ENCODE measurements at places on chromosomes 2 and 18.

DNA sequence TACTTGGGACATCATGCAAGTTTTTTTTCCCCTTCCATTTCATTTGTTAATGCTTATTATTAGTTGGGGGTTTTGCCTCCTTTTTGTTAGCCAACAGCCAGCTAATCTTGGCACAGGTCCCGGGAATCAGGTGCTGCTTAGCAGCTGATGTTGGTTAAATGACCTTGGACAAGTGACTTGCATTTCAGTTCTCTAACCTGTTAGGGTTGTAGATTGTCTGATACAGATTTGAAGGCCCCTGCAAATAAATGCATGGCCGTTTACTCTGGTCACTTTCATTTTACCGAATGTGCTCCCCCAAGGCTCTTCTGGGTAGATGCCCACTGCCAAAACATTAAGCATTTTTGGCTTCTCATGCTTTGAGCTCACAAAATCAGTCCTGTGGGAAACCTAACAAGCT lies 120.9 kb downstream of the SPTBN1 start:
- no peak for DNase-seq

DNA sequence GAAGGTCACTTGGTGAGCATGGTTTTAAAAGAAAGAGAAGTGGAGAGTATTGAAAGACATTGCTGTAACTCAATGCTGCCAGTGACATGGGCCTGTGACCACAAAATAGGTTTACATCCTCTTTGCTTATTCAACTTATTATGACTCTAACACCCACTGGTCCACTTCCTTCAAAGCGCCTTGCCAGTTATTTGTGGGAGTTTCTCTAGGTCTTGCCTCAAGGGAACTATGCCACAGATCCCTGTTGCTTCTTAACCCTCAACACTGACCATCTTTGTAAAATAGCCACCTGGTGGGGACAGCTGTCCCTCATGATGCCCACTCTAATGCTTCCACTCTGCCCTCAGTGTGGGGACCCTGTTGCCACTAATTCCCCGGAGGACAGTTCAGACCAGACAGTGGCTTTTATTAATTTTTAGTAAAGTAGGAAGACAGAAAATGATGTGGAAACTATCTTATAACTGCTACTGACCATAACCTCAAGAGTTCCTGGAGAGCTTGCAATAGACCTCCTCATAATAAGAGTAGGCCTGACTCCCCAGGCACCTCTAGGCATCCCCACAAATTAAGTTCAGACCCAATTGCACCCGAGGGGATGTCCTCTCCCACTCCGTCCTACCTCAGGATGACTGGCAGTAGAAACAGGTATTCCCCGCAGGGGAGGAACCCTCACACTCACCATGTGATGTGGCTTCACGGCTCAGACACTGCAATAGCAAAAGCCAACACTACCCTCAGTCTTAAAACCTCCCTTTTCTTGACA lies 31.3 kb upstream of the SLC25A52 start:
- DNase-seq: no peak

DNA sequence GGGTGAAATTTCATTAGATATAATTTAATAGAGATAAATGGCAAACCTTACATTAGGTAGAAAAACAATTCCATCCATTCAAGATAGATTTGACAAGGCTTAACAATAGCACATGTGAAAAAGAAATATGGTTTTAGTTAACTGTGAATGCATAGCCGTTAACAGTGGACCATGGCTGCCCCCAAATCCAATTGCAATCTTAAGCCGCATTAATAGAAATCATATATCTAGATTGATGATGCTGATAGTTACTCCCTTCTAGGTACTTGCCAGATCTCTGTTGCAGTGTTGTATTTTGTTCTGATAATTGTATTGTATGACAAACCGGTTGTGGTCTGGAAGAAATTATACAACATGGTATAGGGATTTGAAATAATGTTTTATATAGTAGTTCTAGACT lies 139.8 kb downstream of the GPD2 start:
- DNase-seq: no peak

- DNase-seq: no peak
Measured at GRCh38 chr18:63105636-63106316, 213.8 kb downstream of the BCL2 start.

DNA sequence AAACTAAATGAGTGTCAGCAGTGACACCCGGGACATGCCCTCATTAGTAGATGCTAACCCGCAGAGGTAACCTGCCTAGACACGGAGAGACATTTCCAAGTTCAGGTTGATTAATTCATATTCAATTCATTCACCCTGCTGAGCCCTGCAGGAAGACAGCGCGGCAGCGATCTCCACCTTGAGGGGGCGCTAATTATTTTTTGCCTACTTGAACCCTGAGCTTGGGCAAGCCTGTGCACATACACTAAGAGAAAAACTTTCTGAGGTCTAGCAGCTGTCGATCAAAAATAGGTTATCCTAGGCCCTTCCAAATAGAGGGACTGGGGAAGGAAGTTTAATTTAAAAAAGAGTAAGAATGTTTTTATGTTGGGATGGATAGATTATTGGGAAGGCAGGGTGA lies 1.3 kb upstream of the LYPD6 start:
- no peak for DNase-seq

DNA sequence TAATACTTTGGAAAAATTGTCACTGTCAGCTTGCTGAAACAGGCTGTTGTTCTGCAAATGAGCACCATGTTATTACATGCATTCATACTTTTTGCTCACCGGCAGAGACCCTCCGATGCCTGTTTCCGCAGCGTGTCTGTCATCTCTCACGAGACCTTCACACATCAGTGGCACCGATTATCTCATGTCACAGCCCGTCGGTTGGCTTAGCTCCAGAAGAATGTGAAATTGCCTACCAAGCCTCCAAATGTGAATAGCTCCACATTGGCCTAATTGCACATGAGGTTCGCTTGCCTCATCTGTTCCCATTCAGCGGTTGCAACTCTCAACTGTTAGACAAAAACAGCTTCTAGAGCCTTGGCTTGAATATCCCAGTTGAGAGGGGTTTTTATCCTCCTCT lies 233.0 kb downstream of the ACTR3 start:
- DNase-seq: no peak

DNA sequence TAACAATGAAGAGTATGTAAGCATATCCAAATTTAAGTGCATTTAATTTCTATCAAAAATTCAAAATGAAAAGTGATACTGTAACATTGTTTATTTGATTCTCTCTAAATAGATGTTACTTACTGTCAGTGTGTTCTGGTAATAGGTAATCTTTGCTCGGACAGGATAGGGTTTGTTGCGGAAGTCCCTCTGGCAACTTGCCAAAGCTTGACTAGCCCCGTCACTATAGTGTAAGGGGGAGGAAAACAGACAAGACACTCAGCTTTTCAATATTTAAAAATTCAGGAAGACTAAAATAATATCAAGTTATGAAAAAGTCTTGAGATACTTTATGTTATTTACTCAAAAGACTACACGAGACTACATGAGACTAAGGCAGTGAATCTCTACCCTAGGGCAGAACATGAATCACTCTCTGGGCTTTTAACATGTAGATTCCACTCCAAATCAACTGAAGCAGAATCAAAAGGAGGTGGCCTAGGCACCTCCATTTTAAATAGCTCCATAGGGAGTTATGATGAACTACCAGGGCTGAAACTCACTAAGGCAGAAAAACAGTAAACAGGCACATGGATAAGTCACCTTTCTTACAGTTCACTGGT lies 5.9 kb downstream of the LMAN1 start:
- DNase-seq: no peak

DNA sequence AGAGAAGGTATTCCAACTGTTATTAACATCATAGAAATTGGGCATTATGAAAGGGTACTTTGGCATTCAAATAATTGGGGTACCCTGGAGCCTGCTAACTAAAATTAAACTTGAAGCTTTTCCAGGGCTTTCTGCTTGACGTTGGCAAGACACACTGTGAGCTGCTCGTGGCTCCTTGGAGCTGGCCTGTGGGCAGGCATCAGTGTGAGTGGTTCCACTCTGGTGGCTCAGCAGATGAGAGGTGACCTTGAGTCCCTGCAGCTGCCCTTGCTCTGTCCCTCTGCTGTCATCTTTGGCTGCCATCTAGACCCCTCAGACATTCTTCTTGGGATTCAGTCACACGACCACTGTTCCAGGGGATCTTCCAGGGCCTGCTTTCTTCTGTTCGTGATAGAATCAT lies 6.7 kb downstream of the CNNM3 start:
- no peak for DNase-seq

GRCh38 chr18:26547646-26548414 lies 523 bp downstream of the KCTD1 start:
- DNase-seq: peak; percentile 25

DNA sequence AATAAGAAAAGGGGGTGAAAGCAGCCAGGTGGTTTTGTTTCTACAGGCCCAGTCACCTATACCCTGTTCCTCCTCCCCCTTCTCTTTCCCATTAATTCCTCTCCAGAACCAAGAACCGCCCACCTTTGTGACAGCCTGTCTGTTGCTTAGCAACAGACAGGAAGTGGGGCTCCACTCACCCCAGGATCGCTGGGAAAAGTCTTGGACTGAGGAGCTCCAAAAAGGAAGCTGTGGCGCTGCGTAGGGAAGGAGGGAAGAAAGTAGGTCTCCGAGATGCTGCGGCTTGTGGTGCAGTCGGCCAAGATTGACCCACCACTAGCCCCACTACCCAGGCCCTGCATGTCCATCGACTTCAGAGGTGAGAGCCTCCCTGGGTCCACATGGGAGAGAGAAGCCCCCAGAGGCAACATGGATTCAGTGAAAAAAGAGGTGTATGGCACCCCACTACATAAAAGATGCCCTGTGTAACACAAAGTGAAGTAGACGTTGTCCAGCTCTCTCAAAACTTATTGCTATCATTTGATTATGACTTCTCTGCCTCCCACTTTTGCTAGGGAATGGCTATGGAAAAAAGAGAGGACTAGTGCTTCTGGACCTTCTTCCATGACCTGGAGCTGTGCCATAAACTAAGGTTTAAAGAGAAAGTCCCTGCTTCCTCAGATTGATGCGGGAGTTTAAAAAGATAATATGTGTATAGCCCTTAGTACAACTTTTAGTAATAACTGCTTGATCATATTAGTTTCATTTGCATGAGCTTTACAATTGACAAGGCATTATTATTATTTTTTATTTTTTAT lies at the start of gene FER1L5:
FER1L5 (plus strand) TSS at position 201 of the 797 bp plus-strand sequence; CDS start at position 274, 73 bp downstream.
- no peak for DNase-seq

DNA sequence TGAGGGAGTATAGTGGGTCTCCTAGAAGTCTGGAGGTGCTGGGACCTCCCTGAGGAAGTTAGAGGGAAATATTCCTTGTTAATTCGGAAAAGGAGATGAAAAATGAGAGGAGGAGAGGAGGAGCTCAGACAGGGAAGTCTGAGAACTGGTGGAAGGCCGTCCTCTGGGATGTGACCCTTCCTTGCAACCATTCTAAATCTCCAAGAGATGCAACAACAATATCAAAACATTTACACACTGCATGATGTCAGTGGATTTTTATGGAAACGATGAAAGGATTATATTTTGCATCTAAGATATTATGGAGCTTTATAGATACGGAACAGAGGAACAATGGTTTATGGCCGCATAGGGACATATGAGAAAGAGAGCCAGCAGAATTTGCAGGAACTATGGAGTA lies 49.8 kb upstream of the COBLL1 start:
- DNase-seq: no peak

DNA sequence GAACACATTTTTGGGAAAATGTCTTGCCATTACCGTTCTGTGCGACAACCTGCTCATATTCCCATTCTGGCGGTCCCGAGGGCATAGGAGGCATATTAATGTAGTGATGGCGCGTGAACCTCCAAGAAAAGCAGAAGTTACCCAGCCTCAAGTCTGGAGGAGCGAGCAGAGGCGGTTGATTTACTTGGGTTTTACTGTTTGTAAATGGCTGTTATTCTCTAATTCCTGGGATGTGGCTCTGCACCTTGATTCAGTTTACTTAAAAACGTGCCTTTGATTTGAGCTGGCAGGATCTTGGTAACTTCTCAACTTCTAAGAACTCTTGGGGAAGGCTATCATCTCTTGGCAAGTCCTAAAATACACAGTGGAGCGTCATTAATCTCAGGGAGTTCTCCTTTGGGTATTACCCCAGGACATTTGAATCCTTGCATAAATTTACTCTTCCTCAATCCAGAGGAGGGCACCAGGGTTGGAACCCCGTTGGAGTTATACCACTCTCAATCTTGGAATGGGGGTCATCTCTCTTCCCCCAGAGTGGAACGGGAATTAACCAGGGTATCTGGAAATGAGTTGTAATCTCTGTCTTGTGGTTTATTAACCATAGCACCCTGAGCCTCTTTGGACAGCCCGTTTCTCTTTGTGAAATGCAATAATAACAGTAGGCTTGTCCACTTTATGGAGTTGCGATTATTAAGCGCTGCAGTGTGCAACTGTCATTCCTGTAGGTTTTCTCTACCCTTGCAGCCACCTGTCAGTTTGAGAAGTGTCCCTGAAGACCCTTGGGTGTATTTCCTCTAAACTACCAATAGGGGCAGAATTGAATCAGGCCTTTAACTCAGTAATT lies 2.1 kb downstream of the HK2 start:
- DNase-seq: no peak

DNA sequence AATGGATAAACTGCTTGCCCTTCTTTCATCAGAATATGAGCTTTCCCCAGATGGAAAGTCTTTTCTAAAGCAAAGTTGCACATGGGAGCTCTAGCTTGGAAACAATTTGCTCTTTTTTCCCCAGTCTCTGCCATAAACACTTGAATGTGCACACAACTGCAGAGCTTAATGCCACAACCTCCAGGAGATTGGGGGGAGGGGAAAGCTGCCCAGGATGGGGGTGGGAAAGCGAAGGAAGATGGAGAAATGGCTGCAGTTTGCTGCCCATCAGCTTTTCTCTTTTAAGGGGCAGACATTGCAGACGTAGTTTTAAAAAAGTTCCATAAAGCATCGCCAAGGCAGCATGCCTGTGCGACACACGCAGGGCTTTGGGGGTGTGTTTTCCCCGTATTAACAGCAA lies 1.5 kb downstream of the ACKR3 start:
- DNase-seq: no peak

- DNase-seq: no peak
Measured at GRCh38 chr2:554444-554843, 122.8 kb downstream of the TMEM18 start.

- peak; percentile 73 for DNase-seq
Measured at GRCh38 chr2:10043256-10043905, at the start of gene KLF11. TSS of gene KLF11 (plus strand) at chr2:10043550. CDS start at chr2:10043717, 167 bp downstream.

DNA sequence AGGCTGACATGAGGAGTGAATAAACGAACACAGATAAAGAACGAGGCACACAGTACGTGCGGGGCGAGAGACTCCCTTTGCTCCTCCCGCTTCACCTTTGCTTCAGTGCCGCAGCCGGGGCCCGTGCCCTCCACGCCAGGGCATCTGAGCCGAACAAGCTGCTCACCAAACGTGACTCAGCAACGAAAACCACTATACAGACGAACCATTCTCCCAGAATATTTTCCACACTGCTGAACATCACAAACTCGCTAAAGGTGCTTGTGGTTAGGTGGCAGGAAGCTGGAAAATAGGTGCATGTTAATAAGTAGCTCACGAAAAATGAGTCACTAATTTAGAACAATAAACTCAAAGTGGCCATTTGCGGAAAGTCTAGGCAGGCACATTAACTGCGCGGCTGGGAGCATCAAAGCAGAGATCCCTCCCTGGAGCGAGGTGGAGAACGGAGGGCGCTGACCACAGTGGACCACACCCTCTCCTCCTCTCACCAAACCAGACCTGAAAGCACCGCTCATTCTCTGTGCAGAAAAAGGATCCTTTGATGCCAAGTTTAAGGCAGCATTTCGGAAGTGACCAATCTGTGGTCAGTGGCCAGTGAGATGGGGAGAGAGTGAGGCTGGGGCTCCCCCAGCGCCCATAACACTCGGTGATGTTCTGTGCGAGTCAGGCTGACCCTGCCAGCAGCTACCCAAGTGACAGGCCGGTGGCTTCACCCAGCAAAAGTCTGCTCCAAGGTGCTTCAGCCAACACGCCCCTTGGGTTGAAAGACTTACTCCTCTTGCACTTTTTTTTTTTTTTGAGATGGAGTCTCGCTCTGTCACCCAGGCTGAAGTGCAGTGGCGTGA lies 153.2 kb downstream of the HDAC4 start:
- DNase-seq: no peak
